ENCODE measurements at places on chromosomes 1 and 21.

- DNase-seq, result peak; percentile 81
Observed at GRCh38 chr1:27102707-27103468, 52.0 kb downstream of the SLC9A1 start.

- DNase-seq, result no peak
Observed at GRCh38 chr1:9066945-9067807, 2.3 kb downstream of the SLC2A5 start.

GRCh38 chr1:6027591-6027990, 18.1 kb upstream of the KCNAB2 start:
- no peak for DNase-seq

DNA sequence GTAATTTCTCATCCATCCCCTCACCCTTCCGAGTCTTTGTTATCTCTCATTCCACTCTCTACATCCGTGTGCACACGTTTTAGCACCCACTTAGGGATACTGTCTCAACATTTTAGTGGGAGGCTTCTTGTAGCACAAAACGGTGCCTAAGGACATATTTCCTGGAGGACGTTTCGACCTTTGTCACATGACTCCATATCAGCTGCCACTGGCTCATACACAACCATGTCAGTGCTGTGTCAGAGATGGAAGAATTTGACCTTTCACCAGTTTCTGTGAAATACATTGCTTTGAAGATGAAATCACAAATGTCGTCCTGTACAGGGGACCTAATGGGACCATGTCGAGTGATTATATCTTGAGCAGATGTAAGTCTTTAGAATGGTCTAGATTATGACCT, 15.6 kb downstream of the B3GALT5 start:
- no peak for DNase-seq

DNA sequence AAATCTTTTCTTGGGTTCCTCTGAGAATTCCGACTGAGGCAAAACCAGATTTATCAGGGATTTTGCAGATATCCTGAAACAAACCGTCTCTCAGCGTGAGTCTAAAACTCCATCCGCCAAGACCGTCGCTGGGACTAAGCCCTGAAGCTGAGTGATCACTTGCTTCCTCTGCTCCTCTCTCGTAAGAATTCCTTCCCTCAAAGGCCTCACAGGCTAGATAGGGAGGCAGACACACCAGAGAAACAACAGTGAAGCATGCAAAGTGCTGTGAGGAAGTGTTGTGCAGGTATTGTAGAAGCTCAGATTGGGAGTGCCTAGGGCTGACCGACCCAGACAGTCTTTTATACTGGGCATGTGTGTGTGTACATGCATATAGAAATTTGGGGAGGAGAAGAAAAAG, 119.1 kb downstream of the RGS7 start:
- no peak for DNase-seq

GRCh38 chr1:118828038-118828437, 160.1 kb downstream of the TBX15 start:
- DNase-seq, result no peak

DNA sequence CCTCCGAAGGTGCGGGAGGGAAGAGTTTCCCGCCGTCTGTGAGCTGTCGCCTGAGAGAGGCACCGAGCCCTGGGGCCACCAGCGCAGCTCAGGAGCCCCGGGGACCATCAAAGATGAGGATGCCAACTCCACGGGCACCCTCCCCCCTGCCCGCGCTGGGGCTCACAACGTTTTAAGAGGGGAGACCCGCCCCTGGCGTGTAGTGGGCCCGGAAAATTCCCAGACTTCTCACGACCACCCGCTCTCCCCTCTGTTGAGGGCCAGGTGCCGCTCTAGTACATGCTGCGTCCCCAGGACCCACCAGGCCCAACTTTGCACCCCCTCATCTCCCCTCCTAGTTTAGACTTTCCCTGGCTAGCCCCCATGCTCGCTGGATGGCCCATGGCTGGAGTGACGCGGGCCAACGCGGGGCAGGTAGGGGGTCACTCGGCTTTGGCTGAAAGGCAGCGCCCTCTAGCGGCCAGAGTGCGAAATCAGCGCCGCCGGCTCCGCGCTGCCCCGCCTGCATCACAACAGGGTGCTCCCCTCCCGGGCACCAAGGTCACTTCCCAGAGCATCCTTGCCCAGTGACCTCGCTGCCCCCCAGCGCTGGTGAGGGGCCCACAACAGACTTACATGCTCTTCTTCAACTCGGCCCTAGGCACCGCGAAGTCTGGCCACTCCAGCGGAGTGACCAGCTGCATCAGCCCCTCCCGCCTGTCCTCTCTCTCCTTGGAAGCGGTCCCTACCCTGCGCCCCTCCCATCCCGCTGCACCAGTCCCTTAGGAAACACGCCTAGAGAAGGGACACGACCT, 1.8 kb downstream of the CD160 start:
- peak; percentile 70 for DNase-seq

DNA sequence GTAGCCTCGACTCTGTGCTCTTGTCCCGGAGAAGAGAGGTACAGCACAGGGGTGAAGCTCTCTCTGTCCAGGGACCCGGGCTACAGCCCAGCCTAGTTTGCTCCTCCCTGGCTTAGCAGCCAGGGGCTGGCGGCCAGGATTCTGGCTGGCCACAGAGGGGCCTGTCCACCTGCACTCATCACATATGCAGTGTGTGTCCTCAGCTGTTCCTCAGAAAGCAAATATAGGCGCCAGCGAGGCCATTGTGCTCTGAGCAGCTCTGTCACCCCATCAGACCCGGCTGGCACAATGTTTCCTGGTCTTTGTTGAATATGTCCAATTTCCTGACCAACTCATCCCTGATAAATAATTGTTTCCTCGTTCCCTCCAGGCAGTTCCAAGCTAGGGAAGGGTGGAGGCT, 28.5 kb downstream of the KCND3 start:
- no peak for DNase-seq

GRCh38 chr21:42278451-42279149, 36.6 kb downstream of the TFF3 start:
- no peak for DNase-seq

DNA sequence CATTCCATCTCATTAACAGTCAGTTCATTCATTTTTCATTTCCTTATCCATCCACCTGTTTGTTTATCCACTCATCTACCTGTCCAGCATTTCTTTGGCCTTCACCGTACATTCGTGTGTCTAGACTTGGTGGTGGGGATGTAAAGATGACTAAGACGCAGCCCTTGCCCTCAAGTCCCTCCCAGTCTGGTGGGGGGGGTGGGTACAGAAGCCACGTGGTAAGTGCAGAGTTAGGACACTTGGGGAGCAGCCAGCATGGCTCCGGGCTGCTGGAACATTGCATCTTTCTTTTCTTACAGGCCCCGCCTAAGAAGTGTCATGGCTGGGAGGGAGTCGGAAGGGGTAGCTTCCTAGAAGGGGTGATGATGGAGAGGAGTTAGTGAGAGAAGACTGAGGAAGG, 17.2 kb downstream of the KIF26B start:
- no peak for DNase-seq

DNA sequence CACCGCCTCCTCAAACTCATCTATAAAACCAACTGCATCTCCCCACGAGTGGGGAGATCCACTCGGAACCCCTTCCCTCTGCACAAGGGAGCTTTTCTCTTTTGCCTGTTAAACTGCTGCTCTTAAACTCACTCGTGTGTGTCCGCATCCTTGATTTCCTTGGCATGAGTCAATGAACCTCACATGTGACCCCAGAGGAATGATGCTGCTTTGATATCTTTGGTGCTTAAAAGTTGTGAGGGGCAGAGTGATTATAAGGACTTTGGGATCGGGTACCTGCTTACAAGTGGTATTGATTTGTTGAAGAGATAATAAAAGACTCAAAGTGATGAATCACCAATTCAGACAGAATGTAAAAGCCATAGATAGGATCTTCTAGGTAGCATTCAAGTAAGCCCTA, 125.3 kb downstream of the GREM2 start:
- no peak for DNase-seq

GRCh38 chr1:179742717-179743678, at the start of gene FAM163A:
TSS of gene FAM163A (plus strand) at chr1:179743291. CDS start at chr1:179813098, 69,807 bp downstream.
- DNase-seq, result peak; percentile 7

GRCh38 chr1:186845576-186846210, 16.9 kb downstream of the PLA2G4A start:
- no peak for DNase-seq

GRCh38 chr1:8736927-8737326, 80.5 kb downstream of the RERE start:
- DNase-seq, result no peak

GRCh38 chr1:199937161-199937560, 90.3 kb upstream of the NR5A2 start:
- DNase-seq, result no peak

GRCh38 chr1:113946112-113946511, 17.0 kb downstream of the HIPK1 start:
- DNase-seq, result no peak

DNA sequence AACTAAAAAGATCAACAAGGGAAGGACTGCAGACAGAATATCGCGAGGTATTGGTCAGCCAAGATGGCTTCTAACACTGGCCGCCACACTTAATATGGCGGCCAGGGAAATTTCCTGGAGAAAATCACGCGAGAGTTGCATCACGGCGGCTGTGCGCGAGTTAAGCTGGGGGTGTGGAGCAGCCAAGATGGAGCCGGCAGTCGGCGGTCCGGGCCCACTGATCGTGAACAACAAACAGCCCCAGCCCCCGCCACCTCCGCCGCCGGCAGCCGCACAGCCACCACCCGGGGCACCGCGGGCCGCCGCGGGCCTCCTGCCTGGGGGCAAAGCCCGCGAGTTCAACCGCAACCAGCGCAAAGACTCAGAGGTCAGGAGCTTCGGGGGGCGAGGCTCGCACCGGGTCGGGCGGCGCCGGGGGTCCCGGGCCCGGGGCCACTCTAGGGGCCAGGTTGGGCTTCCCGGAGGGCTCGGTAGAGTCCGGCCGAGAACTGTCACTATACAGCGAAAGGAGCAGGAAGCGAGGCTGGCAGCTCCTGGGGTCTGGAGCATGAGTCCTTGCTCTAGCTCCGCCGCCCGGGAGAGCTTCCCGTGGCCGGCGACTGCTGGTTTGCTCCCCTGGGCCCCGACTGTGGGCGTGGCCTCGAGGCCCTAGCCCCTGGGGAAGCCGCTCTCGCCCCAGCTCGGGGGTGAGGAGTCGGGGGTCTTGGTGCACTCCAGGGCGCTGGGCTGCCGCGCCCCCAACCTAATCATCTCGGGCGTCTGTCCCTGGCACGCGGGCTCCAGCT, at the start of gene STRIP1:
TSS of gene STRIP1 (plus strand) at position 174 of the 785 bp plus-strand sequence. CDS start at position 188, 14 bp downstream.
- DNase-seq, result peak; percentile 81

- DNase-seq, result peak; percentile 46
Observed at GRCh38 chr1:1678581-1679380, 13.8 kb downstream of the SLC35E2B start.

GRCh38 chr1:105678334-105678733, 1378.1 kb upstream of the PRMT6 start:
- DNase-seq, result no peak

DNA sequence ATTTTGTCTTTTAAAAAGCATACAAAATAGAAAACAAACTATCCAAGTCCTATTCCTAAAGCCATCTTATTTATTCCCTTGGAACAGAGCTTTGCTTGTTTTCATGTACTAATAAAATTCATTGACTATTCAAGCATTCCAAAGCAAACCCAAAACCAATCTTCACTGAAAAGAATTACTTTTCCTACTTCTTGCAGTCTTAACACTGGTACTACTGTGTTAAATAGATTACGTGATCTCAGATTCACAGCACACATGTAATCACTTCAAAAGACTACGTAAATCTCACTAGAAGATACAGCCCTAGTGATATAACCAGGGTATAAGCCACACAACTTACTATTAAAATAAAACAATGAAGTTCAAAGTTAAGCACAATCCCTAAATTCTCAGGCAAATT, 39.0 kb downstream of the ZZZ3 start:
- DNase-seq, result no peak

DNA sequence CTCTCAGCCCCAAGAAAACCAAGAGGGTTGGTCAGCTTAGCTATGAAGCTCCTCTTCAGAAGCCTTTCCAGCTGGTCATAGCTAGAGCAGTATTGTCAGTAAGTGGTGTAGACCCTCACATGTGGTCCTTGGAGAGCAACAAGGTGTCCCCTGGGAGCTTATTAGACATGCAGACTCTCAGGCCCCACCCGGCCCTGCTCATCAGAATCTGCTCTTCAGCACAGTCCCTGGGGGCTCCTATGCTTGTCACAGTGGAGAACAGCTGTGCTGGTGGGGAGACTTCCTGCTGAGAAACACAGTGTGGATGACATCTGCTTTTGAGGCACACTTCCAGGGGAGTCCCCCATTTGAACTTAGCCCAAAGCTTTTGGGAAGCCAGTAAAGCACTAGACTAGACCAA, 21.9 kb upstream of the NEK2 start:
- no peak for DNase-seq

DNA sequence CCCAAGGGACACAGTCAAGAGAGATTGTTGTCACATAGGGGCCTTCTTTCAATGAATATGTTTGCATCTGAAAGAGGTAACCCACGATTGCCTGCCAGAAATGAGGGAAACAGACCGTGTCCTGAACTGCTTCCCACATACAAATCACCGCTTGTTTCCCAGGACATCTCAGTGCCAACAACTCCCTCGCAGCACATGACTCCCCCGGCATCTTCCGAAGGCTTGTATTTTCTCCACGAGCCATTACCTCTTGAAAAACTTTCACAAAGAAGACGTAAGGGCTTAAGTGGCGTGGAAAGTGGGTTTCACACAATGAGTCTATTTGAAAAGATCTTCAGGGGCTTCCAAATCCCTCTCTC, 31.6 kb upstream of the PDE9A start:
- no peak for DNase-seq

GRCh38 chr1:220927442-220927841, 48.2 kb downstream of the HLX start:
- DNase-seq, result no peak

- no peak for DNase-seq
Observed at GRCh38 chr1:192884241-192884640, 75.4 kb downstream of the RGS2 start.

All from stimulated activated CD4-positive, alpha-beta T cell treated with anti-CD3 and anti-CD28 coated beads, Interleukin-12 subunit alpha, Interleukin-12 subunit beta, amount 100 ng/mL, for 4 hours (primary cell).